ENCODE measurements at places on chromosomes 2 and 18. TPM values are rescaled to one million over a fixed set of nuclear protein-coding genes. Genes with fewer than 3 reads are reported as not detected.

REG3G gene
- total RNA-seq, result not detected

MAP3K19 gene
- total RNA-seq, result not detected

CYP1B1 gene
- total RNA-seq, result 8.1 TPM

GKN1 gene
- total RNA-seq, result not detected

PLCL1 gene
- total RNA-seq, result 0.08 TPM

FAM124B gene
- not detected for total RNA-seq

AFF3 gene
- total RNA-seq, result 16.0 TPM

KCNE4 gene
- total RNA-seq, result 0.07 TPM

HDHD2 gene
- total RNA-seq, result 15.5 TPM

TFPI gene
- total RNA-seq, result 34.2 TPM

All from kidney epithelial cell (primary cell).